ENCODE measurements at places on chromosomes 3 and 15.
A peak's percentile ranks its signal among the peaks of the same experiment; 100 is the strongest.

DNA sequence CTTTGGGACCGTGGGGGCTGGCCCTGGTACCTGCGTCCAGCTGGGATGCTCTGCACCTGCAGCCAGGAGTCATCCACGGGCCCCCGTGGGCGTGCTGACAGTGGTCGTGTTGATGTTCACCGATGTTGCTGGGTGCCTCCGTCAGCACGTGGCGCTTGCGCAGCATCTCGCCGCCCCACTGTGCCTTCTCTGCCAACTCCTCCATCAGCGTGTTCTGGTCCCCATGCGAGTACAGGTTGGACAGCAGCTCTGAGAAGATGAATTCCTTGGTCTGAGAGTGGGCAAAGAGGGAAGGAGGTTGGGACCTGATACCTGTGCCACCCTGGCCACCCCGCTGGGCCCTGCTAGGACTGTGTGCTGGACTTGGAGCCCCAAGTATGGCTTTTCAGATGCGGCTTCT, 61.4 kb downstream of the ADAMTS7 start:
- DNase-seq: no peak

DNA sequence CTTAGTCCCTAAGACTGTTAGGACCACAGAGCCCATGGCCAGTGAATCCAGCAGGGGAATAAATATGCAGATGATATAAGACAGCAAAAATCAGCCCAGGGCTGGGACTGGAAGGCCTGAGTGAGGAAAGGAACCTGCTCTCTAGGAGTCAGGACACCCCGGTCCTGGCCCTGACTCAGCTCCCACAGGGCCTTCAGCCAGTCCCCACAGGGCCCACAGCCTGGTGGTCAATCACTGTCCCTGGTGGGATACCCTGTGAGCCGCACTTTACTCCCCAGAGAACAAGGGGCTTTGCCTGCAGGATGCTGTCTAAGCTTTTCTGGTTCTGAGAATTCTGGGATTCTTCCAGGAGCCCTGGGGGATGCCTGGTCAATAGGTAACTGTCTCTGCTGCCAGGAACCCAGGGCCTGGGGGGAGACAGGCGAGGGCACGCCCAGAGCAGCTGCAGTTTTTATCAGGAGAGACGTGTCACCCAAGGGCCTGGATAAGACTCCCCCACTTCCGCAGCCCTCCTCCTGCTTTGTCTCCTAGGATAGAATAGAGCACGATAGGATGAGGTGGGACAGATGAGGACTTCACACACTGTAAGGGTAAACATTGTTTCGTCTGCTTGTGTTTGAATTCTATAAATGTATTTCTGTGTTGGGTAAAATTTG, 49.5 kb upstream of the MCF2L2 start:
- DNase-seq: no peak

GRCh38 chr3:141939759-141940158, 63.3 kb downstream of the ATP1B3 start:
- no peak for DNase-seq

GRCh38 chr3:190242147-190242546, 80.1 kb downstream of the CLDN1 start:
- DNase-seq: no peak

GRCh38 chr3:111531446-111531845, 10.6 kb upstream of the CD96 start:
- DNase-seq: no peak

DNA sequence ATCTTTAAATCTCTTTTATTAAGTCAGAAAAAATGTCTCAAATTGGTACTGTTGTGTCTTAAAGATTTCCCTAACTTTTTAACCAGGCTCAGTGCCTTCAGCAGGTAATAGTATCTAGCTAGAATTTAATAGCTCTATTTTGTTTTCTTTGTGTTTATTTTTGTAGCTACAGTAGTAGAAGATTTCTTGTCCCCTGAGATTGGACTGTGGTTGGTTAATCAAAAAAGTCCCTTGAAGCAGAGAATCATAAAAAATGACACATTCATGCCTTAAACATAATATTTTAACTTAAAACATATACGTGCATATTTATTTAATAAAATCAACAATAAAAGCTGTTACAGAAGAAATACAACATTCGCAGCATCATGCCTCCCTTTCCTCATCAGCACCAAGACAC, 102.8 kb downstream of the EEFSEC start:
- DNase-seq: no peak

DNA sequence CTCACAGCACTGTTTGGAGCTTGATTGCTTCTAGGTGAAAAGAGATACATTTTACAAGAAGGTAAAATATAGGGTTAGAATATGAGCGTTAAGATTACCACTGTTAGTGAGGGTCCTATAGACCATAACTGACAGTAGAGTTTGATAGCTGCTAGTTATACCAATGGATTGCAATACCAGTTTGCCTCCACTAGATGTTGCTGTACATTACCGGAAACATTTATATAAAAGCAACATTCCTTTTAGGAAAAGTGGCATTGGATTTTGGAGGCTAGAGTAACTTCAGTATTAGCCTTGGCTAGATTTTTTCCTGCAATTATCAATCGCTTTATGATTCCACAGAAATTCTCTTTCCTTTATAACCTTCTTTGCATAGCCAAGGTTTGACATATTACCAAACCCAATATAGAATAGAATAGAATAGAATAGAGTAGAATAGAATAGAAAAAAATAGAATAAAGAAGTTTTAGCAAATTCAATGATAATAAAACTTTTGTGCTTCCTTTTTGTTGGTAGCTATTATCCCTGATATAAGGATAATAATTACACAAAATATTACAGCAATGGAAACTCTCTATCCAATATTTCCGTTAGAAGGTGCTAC, 1093.6 kb upstream of the ALCAM start:
- DNase-seq: peak; percentile 12

GRCh38 chr3:114147251-114147650, 31.6 kb downstream of the DRD3 start:
- DNase-seq: no peak

- DNase-seq: no peak
Measured at GRCh38 chr3:12353796-12354525, 65.1 kb downstream of the PPARG start.

GRCh38 chr3:113185194-113185835, 26.0 kb upstream of the BOC start:
- DNase-seq: no peak

DNA sequence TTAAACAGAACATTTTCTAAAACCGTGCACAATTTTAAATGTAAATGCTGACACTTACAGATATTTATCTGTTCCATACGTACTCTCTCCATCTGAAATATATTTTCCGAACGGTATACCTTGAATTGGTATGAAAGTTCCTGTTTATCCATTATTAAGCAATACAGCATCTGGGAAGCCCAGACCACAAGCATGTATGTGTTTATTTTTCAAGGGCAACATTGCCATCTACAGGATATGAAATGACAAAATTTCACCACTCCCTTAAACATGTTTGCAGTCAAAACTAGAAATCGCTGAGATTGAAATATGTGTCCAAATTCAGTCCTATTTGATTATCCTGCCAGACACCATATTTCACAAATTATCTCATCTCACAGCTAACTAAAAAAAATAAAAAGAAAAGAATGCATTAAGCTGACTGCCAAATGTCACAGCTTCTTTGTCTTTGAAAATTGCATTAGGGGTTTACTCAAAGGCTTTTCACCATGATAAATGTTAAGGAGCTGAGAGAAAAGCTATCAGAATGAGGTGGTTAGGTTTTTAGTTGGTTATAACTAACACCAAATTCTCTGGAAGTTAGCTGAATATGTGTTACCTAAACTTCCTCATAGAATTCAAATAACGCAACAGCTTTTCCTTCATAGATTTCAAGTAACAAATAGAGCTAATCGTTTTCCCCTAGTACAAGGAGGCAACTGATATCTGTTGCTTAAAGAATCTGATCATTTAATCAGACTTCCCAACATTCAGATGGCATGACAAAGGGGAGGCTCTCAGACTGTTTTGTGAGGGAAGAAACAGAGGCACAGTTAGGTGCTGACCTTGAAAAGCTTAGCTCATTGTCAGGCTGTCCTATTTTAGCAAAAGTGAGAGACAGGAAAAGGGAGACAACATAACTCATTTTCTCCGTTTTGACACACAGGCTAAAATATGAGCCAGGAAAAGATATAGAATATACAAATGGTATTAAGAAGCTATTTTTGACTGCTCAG, 533.1 kb downstream of the TBL1XR1 start:
- peak; percentile 21 for DNase-seq

- no peak for DNase-seq
Measured at GRCh38 chr3:193803288-193803687, 210.3 kb downstream of the OPA1 start.

- no peak for DNase-seq
Measured at GRCh38 chr15:98596131-98596530, 52.2 kb upstream of the IGF1R start.

DNA sequence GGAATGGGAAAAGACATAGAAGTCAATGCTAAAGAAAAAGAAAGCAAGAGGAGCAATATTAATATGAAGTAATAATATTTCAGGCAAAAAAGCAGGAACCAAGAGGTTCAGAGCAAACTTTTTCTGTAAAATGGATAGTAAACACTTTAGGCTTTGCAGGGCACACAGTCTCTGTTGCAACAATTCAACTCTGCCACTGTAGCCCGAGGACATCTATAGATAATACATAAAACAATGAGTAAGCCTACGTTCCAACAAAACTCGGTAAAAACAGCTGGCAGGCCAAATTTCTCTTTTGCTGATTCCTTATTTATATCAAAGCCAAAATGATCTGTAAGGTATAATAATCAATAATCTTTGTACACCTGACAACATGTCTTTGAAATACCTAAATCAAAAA, 56.8 kb downstream of the SMAD6 start:
- DNase-seq: no peak

- DNase-seq: no peak
Measured at GRCh38 chr15:40087991-40088928, 20.4 kb downstream of the BMF start.
